ENCODE measurements at places on chromosomes 1 and 21.
A peak's percentile ranks its signal among the peaks of the same experiment; 100 is the strongest.

- no peak for DNase-seq
Observed at GRCh38 chr1:47813970-47814369, 183.2 kb downstream of the TRABD2B start.

DNA sequence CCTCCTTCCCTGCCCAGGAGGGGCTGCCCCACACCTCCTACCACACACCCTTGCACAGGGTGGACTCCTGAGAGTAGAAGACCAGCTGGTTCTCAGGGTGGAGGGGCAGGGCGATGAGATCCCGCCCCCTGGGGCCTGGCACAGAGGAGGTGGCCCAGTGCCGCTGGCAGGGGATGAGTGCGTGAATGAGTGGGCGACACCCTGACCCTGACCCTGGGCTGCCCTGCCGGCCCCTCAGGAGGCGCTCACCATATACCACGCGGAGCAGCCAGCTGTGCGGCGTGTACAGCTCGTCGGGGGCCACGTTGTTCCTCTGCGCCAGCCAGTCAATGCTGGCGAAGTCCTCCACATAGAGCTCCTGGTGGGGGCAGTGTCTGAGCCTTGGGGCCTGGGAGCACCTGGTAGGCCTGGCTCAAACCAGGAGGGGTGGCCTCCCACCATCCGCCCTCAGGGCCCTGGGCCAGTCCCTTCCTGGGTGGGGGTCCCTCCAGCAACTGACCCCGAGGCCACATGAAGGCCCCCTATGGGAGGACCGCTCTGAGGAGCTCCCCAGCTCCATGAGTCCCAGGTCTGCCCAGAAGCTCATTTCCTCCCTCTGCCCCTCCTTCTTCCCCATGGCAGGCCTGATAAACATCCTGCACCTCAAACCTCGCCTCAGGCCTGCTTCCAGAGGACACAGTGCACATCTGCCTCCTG, 13.0 kb downstream of the LSS start:
- DNase-seq: no peak

GRCh38 chr1:21625390-21626190, 43.6 kb downstream of the RAP1GAP start:
- no peak for DNase-seq

DNA sequence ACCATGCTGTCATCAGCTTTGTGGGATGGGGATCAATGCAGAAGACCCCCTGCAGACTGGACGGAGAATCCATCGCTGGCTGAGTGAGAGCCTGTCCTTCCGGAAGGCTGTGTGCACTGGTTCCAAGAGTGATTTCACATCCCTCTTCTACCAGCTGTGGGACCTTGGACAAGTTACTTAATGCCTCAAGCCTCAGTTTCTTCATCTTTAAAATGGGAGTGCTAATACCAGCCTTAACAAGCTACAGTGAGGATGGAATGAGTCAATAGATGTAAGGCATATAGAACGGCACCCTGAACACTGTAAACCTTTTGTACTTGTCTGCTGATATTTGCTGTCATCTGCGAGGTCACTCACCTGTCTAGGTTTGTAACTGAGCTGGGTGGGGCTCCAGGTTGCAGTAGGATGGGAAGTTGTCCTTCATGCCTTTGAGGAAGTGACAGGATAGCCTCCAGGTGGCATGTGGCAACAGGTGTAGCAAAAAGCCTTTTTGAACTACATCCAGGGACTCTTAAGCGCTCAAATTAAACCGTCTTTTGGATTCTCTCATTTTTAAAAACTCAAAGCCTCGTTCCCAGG, 27.5 kb downstream of the TMEM51 start:
- no peak for DNase-seq

DNA sequence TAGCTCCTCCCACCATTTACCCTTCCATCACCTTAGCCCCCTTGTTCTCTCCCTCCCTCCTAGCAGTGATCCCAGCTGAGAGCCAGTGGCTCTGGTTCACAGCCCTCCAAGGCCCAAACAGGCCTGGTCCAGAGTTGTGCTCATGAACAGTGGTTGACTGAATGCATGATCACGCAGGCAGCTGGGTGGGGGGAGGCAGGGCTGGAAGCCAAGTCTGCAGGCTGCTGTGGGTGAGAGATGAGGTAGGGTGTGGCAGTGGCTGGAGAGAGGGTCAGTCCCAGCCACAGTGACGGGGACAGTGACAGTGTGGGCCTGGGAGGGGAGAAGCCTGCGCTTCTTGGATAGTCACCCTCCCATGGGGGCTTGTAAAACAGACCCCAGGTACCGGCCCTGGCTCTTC, 22.2 kb downstream of the EPHA8 start:
- DNase-seq: no peak

DNA sequence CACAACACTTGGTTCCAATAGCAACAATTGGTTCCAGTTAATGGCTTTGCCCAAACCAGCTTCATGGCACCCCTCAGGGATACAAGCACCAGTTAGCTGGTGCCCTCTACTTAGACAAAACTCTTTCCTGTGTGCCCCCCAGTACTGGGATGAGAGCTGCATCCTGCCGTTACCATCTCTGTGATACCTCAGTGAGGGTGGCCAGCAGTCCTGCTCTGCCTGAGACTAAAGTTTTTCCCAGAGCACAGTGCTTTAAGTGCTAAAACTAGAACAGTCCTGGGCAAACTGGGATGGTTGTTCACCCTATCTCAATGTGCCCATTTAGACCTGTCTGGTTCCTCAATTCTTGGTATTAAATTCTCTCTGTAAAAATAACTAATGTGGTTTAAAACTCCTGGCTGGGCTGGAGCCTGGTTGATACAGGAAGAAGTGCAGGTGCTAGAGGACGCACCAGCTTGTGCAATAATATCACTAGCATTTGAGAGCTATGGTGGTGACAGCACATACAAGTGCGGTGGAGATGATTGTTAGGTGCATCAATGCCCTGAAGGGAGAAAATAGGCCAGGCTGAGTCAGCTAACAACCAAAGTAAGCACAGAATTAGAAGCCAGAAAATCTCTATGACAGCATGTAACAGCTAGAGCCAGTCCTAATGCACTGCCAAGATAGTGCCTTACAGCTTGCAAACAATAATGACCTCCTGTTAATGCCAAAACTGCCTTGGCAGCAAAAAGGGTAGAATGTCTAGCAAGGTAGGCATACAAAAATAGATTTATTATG, 179.8 kb upstream of the GALNT2 start:
- DNase-seq: peak; percentile 16

GRCh38 chr1:152020849-152021248, 16.0 kb downstream of the S100A11 start:
- DNase-seq: no peak

DNA sequence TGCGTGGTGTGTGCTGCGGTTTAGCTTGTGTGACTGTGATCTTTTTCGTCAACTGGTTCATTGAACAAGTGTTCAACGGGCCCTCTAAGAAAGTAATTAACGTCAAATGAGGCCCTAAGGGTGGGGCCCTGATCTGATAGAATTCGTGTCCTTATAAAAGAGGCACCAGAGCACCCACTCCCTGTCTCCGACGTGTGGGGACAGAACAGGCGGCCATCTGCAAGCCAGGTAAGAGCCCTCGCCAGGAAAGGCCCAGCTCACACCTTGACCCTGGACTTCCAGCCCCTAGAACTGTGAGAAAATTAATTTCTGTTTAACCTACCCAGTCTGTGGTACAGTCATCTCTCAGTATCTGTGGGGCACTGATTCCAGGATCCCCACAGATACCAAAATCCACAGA, 20.4 kb upstream of the SAMD11 start:
- DNase-seq: no peak

GRCh38 chr1:157948312-157949073, 45.0 kb upstream of the KIRREL1 start:
- peak; percentile 66 for DNase-seq

DNA sequence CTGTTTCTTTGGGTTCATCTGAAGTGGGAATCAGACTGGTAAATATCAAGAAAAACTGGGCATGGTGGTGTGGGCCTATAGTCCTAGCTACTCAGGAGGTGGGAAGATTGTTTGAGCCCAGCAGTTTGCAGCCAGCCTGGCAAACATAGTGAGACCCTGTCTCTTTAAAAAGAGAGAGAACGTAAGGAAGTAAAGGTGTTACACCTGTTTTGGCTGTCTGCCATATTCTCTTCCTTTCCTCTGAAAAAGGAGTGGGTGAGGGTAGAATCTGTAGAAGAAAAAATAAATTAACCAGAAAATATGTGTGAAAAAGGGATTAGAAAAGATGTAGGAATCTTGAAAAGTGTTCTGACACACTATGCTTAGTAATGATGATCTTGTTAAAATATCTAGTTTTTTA, 20.0 kb downstream of the AHCYL1 start:
- no peak for DNase-seq

DNA sequence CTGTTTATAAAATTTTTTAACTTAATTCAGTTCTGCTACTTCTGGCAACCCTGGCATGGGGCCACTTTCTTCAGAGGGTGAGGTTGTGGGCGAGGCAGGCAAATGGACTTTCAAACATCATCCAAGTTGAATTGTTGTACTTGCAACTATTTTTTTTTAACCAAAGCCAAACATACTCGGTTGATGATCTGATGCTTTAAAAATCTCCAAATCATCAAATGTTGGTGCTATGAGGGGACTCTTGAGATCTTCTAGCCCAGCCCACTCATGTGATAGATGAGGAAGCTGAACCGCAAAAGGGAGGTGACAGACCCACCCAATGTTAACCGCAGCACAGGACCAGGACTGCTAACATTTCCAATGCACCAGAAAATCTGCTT, 6.7 kb downstream of the SLC1A7 start:
- no peak for DNase-seq

GRCh38 chr1:24939675-24940193, 9.7 kb upstream of the RUNX3 start:
- DNase-seq: no peak

- no peak for DNase-seq
Observed at GRCh38 chr1:47814612-47815395, 182.4 kb downstream of the TRABD2B start.

- DNase-seq: peak; percentile 85
Observed at GRCh38 chr1:156623946-156624813, 5.0 kb downstream of the HAPLN2 start.

- no peak for DNase-seq
Observed at GRCh38 chr1:7534061-7534825, 236.9 kb upstream of the VAMP3 start.

DNA sequence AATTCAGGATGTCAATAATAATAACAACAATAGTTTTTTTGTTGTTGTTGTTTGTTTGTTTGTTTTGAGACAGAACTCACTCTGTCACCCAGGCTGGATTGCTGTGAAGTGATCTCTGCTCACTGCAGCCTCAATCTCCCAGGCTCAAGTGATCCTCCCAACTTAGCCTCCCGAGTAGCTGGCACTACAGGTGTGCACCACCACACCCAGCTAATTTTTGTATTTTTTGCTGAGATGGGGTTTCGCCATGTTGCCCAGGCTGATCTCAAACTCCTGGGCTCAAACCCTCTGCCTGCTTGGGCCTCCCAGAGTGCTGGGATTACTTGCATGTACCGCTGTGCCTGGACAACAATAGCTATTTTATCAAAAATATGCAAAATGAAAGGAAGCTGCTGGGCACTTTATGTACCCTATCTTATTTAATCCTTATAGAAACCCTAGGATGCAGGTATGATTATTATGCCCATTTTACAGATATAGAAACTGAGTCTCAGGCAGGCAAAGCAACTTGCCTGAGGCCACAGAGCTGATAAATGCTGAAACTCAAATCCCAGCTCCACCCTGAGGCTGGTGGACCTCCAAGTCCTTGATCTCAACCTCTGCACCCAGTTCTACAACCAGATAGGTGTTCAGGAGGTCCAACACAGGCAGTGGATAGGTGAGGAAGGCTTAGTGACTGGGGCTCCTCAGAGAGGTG, 57.4 kb upstream of the CTPS1 start:
- no peak for DNase-seq

GRCh38 chr1:241895013-241895412, 47.0 kb downstream of the EXO1 start:
- DNase-seq: no peak

GRCh38 chr1:206703661-206704060, 19.0 kb downstream of the MAPKAPK2 start:
- no peak for DNase-seq

DNA sequence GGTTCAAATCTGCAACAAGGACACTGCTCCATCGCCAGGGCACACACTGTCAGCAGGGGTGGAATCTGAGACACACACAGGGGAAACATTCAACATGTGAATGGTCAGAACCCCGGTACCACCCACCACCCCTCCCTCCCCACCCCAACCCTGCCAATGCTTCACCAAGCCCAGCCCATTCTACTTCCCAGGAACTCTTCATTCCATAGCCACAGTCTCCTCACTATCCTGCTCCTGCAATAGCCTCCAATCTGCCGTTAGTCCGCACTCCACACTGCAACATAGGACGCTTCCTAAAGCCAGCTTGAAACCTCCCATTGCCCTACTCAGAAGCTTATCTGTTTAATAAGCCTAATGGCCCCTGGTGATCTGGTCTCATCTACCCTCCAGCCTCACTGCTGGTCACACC, 7.5 kb upstream of the RAB3B start:
- DNase-seq: no peak

- DNase-seq: no peak
Observed at GRCh38 chr1:163166886-163167555, 35.7 kb downstream of the RGS5 start.

DNA sequence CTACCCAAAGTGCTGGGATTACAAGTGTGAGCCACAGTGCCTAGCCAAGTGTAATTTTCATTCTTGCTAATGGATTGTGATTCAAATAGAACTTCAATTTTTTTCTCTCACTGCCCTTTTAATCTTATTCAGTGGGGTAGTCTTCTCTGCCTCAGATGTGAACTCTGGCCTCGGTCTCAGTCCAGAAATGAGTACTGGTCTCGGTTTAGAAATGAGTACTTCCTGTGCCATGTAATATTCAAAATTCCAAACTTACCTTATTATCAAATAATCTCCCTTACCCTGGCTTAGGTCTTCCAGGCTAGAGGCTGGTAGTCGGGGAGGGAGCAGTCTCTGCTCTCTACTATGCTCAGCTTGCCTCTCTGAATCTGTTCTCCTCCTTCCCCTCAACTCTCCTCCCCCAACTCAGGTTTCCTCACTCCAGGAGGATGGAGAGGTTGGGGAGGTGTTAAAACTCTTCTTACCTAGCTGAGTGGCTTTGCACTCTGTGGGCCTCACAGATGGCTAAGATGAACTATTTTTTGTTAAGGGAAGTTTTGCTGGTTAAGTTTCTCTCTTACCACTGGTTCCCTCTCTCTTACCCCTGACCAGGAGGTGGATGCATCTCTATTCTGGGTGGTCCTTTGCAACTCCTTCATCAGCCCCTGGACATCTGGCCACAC, 4.8 kb upstream of the SLAMF9 start:
- no peak for DNase-seq

DNA sequence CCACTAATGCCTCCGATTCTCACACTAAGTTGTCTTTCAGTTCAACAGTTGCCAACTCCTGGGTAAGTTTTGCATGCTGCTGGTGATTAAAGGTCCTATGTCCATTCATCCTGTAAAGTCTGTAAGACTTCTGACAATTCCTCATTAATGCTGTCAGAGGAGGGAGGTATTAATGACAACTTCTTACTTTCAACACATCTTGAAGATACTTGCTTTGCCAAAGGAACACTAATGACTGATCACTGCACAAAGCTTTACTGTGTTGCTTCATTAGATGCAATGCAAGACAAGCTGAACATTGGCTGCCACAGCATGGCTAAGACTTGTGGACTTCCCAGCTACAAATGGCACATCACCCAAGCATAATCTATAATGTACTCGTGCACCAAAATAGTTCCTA, 114.6 kb upstream of the PRDX6 start:
- DNase-seq: no peak

- DNase-seq: no peak
Observed at GRCh38 chr1:110635434-110635833, 29.3 kb upstream of the KCNA2 start.
